MCF 10A (cell line): ENCODE measurements at places on chromosomes 7 and 10.

- peak; percentile 58 for DNase-seq
These were observed 1064.6 kb upstream of the LRRTM3 start for GRCh38 chr10:65861249-65861648.

- no peak for DNase-seq
These were observed 50.4 kb downstream of the NEURL1 start for GRCh38 chr10:103543617-103544525.

DNA sequence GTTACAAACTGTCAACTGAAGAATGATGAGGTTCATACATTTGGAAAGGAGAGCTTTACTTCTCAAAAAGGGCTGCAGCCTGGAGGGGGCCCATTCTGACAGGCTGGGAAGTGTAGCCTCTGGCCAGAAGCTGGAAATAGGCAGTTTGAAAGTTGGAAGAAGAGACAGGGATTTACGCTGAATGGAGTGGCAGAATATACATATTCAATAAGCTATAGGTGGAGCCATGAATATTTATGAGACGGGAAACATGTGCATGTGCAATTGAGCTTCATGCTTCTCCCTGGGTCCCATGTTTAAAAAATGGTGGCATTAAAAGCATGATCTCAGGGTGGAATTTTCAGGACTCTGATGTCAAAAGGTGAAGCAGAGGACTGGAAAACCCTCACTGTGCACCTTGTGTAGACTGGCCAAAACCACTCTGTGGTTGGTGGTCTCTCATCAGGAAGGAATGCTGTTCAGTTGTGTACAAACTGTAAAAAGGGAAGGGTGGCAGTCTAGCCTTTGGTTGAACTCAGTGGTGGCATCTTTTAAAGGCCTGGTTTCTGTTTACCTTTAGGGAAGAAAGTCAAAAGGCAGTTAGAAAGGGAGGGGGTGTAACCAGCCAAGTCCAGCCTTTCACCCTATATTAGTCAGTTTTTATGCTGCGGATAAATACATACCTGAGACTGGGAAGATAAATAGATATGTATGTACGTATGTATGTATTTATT is 7.2 kb upstream of the ACTR3B start:
- DNase-seq, result no peak

GRCh38 chr7:111364413-111364812 is 197.9 kb downstream of the IMMP2L start:
- peak; percentile 92 for DNase-seq

DNA sequence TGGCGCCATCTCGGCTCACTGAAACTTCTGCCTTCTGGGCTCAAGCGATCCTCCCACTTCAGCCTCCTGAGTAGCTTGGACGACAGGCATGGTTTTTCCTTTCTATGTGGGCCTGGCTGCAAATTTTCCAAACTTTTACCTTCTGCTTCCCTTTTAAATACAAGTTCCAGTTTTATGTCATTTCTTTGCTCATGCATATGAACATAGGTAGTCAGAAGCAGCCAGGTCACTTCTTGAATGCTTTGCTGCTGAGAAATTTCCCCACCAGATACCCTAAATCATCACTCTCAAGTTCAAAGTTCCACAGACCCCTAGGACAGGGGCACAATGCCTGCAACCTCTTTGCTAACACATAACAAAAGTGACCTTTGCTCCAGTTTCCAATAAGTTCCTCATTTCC is 21.6 kb upstream of the RPEL1 start:
- no peak for DNase-seq

DNA sequence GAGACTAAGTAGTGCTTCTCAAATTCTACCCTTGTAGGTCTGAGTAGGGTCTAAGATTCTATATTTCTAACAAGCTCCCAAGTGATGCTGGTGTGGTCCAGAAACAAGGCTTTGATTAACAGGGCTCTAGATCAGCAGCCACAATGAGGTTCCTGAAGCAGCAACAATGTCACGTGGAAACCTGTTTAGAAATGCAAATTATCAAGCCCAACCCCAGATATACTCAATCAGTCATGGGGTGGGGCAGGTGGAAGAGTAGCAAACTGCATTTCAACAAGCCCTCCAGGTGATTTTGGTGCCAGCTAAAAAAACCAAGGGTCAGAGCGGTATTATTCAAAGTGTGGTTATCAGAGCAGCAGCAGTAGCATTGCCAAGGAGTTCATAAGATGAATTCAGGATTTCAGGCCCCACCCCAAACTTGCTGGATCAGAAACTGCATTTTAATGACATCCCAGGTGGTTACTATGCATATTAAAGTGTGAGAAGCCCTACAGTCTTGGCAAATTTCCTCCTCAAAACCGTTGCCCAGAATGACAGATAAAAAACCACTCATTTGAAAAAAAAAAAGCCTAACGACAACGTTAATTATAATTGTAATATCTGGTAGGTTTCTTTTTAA is 199.2 kb downstream of the AHR start:
- no peak for DNase-seq

DNA sequence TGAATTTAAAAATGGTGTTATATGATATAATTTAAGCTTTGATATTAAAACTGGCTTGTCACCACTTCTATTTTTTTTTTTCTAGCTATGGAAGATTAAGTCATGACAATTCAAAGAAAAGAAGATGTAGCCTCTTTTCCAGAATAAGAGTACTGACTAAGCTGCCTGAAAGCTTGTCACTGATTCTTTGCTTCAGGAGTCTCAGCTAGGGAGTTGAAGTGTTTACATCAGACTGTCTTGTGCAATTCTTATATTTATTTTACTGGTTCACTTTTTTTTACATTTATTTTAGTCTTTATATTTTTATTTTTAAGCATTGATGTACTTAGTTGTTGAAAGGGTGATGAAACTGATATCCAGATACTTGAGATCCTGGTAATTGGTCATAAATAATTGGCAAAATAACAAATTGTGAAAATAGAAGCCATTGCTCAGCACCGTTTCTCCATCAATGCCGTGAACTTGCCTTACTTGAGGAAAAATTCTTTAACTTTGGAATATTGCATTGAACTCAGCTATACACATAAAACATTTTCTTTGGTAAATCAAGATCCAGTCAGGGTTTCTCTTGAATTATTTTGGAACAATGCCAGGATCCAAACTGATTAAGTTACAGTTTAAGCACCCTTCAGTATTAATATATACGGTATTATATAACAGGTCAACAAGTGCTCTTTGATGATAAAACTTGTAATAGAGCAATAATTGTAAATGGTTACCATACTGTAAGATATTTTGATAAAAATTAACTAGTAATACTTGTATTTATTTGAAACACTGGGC is 156.4 kb downstream of the PHTF2 start:
- no peak for DNase-seq
